ENCODE measurements at places on chromosomes 3 and 15.

DNA sequence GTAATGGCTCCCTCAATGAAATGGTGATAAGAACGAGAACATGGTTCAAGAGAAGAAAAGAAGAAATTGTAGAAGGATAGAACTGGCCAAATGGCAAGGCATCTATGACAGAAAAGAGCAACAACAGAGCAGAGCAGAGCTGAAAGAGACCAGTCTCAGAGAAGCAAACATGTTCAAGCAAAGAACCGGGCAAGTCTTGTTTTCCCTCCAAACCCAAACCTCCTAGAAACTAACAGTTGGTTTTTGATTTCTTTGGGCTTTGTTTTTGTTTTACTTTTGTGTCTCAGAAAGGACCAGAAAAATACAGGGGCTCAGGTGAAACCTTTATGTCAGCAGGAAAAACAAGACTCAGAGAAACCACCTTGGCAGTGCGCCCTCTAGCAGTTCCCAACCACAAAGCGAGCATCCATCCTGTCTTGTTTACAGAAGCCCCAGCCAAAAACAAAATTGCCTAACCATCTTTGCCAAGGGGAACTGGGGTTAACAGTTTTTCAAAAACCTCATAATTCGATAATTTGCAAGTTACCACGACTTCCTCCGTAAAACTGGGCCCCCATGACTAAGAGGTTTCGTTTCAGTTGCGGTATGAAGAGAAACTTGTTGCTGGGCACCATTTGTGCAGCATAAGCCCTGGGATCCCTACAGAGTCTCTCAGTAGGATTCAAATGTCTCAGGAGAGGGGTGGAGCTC is 159.2 kb upstream of the SLC24A5 start:
- no peak for DNase-seq

DNA sequence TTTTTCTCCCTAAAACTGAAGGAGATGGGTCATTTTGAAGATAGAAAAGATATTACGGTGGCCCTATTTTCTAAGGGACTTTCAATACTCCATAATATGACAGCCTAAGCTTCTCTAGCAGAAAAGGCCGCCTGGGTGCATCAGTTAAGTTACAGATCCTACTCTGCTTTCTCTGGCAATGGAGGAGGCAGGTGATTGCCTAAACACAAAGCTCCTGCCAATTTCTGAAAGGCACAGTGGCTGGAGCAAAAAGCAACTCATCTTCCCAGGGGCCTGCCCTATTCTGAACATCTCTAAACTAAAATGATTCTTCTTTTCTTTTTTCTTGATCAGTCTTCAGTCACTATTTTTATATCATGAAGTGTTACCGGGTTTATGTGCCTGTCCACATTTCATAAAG is 276.7 kb downstream of the CNTN4 start:
- DNase-seq = no peak

- DNase-seq = no peak
Observed at GRCh38 chr3:32814361-32814760, 3.4 kb upstream of the TRIM71 start.

GRCh38 chr3:116302087-116302747 is 143.1 kb downstream of the LSAMP start:
- DNase-seq = no peak

GRCh38 chr15:82292271-82292670 is 29.7 kb downstream of the SAXO2 start:
- no peak for DNase-seq

DNA sequence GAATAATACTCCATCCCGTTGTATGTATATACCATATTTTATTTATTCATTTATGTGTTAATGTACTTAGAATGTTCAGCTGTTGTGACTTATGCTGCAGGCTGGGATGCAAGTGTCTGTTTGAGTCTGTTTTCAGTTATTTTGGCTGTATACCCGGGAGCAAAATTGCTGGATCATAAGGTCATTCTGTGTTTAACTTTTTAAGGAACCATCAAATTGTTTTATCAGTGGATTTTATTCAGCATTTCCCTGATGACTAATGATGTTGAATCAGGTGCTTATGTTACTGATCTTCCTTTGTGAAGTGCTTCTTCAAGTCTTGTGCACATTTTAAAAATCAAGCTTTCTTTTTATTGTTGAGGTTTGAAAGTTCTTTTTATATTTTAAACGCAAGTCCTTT is 118.1 kb downstream of the SLC25A26 start:
- no peak for DNase-seq
